Activated effector memory CD4-positive, alpha-beta T cell treated with Interleukin-2 at 50 U/mL for 16 hours (primary cell): ENCODE measurements at places on chromosomes 2 and 18.
A peak's percentile ranks its signal among the peaks of the same experiment; 100 is the strongest.

DNA sequence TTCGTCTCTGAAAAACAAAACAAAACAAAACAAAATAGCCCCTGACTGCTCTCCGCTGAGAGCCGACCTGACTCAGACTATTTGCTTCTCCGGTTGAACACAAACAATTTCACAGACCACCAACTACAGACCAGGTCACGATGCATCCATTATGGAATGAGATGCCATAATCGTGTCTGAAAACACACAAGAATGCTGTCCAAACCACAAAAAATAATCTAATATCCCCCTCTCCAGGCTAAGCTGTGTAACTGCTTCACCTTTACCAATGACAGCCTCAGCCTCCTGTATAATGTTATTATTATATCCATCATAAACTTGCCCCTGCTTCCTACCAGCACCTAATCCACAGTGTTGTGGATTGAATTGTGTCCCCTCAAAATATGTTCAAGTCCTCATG is 114.7 kb downstream of the DNAH6 start:
- DNase-seq = no peak

GRCh38 chr2:233261819-233262555 is 10.5 kb downstream of the ATG16L1 start:
- no peak for DNase-seq

- no peak for DNase-seq
These were observed 610.0 kb downstream of the KCNJ3 start for GRCh38 chr2:155308367-155309009.

GRCh38 chr18:24271381-24272228 is 126.0 kb downstream of the OSBPL1A start:
- DNase-seq = no peak

GRCh38 chr18:76709659-76710645 is 112.4 kb upstream of the ZNF236 start:
- peak; percentile 27 for DNase-seq

GRCh38 chr2:216777637-216778273 is 82.1 kb downstream of the TNP1 start:
- DNase-seq = no peak

DNA sequence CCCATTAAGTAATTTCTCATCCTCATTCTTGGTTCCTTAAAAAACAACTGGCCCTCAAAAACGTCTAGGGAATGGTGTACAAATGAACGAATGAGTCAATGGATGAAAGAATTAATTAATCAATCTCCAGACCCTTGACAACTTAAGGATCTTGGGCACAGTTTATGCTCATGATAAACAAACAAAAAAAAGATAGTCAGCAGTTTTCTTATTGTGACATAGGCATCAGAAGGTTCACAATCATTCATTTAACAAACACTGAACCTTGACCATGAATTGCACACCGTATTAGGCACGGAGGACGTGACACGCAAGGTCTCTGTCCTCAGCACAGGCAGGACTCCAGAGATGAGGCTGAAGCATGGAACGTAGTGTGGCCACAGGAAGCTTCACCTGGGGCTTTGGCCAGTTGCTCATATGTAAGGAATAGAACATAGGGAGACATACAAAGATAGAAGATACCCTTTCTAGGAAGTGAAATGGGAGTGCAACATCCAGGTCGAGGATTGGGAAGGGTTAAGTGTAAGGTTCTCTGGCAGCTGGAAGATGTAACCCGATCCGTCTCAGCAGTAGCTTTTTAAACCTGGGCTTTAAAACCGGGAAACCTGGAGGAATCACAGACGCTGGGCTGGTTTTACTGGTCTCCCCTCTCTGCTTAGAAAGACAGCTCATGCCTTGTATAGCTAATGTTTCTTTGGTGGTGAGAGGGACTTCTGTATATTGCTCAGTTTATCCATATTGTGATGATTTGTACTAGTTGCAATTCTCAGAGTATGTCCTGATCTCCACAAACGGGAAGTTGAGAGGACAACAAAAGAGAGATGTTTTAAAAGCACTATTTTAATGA is 8.9 kb upstream of the LTBP1 start:
- no peak for DNase-seq

GRCh38 chr2:145302886-145303285 is 783.0 kb upstream of the ZEB2 start:
- DNase-seq = no peak

DNA sequence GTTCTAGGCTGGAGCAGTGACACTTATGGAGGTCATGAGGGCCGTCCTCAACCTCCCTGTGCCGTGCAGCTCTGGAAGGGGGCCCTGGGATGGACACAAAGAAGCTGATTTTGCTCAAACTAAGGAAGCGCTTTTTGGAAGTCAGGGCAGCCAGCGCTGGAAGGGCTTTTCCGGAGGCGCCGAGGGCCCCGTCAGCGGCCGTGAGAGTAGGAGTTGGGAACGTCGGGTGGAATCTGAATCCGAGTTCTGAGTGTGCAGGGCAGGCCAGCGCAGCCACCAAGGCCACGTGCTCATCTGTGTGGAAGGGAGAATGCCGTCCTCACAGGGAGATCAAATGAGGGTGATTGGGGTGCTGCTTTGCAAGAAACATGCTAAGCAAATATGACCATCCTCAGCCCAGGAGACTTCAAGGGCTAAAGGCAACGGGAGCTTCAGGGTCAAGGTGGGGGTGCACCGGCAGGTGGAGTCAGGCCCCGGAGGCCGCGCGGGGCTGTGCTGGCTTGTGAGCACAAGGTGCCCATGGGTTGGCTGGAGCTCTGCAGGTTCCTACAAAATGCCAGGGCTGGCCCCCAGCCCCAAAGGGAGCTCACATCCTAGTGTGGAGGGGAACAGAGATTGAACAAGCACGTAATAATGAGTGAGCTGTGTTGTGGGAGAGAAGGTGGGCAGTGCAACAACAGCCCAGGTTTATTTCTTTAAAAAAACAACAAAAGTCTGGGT is 70.4 kb upstream of the HPCAL1 start:
- DNase-seq = no peak

DNA sequence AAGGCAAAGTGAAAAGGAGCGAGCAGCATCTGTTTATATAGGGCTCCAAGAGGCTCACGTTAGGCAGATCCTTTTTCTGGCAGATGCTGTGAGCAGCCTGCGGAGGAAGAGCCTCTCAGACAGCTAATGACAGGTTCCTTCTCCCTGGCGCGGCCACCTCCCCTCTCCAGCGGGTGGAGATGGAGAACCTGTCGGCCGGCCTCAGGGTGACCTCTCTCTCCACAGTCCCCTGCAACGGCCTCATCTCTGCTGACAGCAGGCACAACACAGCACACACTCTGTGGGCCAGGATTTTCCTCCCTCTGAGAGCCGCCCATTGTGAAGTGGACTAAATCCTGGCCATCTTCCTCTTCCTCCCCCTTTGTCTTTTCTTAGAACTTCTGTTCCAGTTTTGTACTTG is 119.8 kb downstream of the PRKCE start:
- no peak for DNase-seq

GRCh38 chr18:42640160-42640559 is 475.3 kb downstream of the RIT2 start:
- no peak for DNase-seq

DNA sequence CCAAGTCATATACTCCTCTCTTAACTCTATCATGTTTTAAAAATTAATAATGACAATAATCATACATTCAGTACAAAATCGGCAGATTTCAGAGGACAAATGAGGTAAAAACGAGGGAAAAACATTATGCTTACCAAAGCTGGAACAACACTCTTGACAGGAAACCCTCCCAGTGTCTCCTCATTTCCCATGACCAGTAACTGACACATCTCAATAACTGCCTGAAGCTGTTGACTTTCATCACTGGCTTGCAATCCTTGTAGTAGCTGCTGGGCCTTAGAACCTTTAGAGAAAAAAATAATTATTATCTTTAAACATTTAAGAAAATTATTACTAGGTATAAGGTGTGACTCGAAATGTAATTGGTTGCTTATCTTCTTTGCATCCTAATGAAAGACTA is 103.6 kb downstream of the TRIP12 start:
- no peak for DNase-seq

DNA sequence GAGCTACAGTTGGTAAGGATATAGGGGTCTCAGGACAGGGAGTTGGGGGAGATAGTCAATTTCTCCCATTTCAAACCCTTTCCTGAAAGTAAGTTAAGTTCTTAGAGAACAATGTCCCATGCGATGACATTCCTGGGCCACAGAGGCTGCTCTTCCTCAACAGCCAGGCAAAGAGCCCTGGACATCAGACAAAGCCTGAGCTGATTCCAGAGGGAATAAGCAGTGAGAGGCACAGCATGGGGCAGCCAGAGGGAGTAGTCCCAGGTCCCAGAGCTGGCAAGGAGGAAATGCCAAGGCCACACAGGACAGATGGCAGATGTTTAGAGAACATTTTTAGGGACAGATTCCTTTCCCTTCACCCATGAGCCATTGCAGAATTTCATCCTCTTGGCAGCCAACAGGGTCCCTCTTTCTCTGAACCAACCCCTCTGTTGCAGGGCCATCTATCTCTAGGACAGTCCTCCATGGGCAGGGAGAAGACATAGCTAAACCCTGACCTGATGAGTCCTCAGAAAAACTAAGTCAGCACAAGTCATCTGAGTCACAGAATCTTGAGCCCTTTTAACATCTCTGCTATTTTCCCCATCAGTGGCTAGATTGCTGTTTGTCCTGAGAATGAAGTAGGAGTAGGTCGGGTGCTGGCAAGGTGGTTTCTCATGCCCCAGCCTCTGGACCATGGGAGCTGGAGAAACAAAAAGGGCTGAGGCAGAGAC is 81.6 kb upstream of the STPG4 start:
- no peak for DNase-seq

DNA sequence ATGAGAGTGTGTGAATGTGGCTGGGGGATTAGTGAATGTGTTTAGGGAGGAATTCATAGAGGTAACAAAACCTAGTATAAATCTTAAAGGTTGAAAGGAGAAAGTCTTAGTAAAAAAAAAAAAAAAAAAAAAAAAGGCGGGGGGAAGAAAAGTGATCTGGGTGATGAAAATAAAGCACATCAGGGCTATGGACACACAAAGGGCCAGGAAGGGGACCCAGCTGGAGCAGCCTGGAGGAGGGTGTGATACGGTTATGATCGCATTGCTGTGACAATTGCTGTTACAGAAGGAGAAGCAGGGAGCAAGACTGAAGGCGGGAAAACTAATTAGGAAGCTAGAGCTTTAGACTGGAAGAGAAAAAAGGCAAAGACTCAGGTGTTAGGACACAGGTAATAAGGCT is 85.4 kb downstream of the DLGAP1 start:
- no peak for DNase-seq

DNA sequence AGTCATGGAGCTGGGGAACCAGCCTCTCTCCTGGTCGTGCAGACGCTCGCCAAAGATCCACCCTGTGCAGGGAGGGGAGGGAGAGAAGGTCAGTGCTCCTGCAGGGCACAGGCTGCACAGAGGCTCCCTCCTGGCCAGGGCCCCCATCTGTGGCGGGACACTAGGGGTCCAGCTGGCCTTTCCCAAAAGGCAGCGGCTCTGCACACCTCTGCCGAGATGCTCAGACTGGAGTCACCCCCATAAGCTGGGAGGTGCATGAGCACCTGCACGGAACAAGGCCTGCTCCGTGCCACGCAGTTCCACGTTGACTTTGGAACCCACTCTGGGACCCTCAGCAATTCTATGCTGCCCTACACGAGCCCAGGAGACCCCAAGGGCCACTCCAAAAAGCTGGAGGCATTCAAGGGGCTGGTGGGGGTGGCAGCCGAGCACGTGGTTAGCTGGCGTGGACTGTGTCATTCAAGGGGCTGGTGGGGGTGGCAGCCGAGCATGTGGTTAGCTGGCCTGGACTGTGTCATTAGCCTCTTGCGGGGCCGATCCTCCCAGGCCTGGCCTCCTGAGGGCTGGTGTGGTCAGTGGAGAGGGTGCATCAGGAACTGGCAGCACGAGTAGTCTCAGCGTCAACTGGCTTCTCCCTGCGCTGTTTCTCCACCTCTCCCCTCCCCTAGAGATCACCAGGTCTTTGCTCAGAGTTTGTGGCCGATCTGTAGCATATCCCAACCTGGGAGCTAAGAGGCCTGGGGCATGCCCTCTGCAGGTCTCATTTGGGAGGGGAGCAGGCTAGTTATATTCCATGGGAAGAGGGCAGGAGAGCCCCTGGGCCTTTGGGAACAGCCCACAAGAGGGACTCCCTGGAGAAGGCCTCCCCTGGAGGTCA is 9.8 kb downstream of the SNORC start:
- no peak for DNase-seq

- peak; percentile 66 for DNase-seq
These were observed 208.7 kb downstream of the ICOS start for GRCh38 chr2:204145263-204145751.

DNA sequence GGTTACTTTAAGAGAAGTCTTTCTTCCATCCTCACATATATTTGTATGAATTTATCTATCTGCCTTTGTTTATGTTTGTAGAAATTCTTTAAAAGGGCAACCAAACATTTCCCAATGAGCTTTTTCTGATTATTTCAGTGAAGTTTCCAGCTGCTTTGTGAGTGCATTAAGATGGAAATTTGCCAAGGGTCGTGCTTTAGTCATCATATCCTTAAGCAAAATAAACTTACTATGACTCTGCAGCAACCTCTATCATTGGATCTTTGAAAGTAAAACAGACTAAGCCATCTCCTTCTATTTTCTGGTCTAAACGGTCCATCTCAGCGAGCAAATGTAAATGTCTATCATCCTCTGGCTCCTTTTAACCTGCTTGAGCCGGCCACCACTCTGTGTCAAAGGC is 489.3 kb downstream of the SOX11 start:
- DNase-seq = no peak

GRCh38 chr2:213420828-213421385 is 136.6 kb downstream of the SPAG16 start:
- DNase-seq = no peak

DNA sequence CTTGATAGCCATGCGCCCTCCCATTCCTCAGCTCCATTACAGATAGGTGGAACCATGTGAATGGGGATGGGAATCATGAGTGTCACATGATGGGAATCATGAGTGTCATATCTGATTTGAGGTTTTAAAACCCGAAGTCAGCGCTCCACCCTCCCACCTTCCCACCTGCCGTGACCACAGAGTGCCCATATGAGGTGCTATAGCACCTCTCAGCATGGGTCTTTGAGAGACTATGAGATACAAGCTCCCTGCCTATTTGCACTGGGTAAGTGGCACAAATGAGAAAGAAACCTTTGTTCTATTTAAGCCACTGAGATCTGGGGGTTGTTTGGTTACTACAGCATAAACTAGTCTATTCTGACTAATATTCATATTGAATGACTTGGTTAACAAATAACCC is 78.5 kb upstream of the PTPRM start:
- no peak for DNase-seq

- DNase-seq = no peak
These were observed 71.1 kb upstream of the HK2 start for GRCh38 chr2:74762789-74763188.

- no peak for DNase-seq
These were observed 161.8 kb downstream of the DYSF start for GRCh38 chr2:71614976-71615766.

GRCh38 chr2:159775021-159775420 is 23.0 kb downstream of the CD302 start:
- no peak for DNase-seq

- DNase-seq = no peak
These were observed 221.9 kb upstream of the RBBP8 start for GRCh38 chr18:22711192-22711685.
